Activated CD4-positive, alpha-beta memory T cell treated with anti-CD3 and anti-CD28 coated beads for 36 hours (primary cell): ENCODE measurements at places on chromosomes 1 and 21. TPM values are rescaled to one million over a fixed set of nuclear protein-coding genes. Genes with fewer than 3 reads are reported as not detected.
A peak's percentile ranks its signal among the peaks of the same experiment; 100 is the strongest.

- H3K36me3 ChIP-seq = peaks cover 10% of the 10 kb centered on the region
- no peak overlapping the region for H3K4me3 ChIP-seq
- no peak overlapping the region for H3K27ac ChIP-seq
- DNase-seq = no peak
- H3K27me3 ChIP-seq = no peaks in the 10 kb centered on the region
- H3K4me1 ChIP-seq = peaks cover 26% of the 10 kb centered on the region
Measured at GRCh38 chr1:167426716-167427115, 91.6 kb downstream of the CD247 start.

HSPG2 gene
- 3.7 TPM for total RNA-seq

- H3K4me3 ChIP-seq = peak overlapping the region; percentile 41
- H3K27me3 ChIP-seq = no peaks in the 10 kb centered on the region
- H3K27ac ChIP-seq = peak overlapping the region; percentile 96
- DNase-seq = no peak
- H3K36me3 ChIP-seq = peaks cover 48% of the 10 kb centered on the region
- peaks cover 83% of the 10 kb centered on the region for H3K4me1 ChIP-seq
Measured at GRCh38 chr1:228088586-228089498, 6.3 kb downstream of the ARF1 start.

- peak overlapping the region; percentile 69 for H3K4me3 ChIP-seq
- H3K27me3 ChIP-seq = no peaks in the 10 kb centered on the region
- no peak for DNase-seq
- H3K36me3 ChIP-seq = peaks cover 45% of the 10 kb centered on the region
Measured at GRCh38 chr1:110878993-110879392, 6.0 kb downstream of the CD53 start.

DYNLT4 gene
- total RNA-seq = 0.40 TPM

AIRE gene
- not detected for total RNA-seq

DNA sequence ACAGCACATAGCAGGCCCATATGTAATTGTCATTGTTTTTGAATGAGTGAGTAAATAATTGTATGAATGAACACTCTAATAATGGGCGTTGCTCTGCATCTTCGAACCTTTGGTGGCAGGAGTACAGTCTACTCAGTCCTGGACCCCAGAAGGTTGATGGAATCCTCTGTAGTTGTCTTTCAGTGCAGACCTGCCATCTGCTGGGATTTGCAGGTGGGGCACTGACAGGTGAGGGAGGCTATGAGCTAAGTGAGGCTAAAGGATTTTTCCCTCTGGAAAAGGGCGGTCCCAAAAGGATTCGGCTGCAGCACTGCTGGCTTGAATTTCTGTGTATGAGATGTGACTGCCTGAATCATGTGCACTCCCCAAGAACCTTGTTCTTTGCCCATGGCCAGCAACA lies 53.4 kb downstream of the PLXNA2 start:
- H3K4me1 ChIP-seq = peaks cover 10% of the 10 kb centered on the region
- no peak overlapping the region for H3K4me3 ChIP-seq
- no peaks in the 10 kb centered on the region for H3K36me3 ChIP-seq
- no peak overlapping the region for H3K27ac ChIP-seq
- H3K27me3 ChIP-seq = peaks cover under 1% of the 10 kb centered on the region

- H3K27me3 ChIP-seq = no peaks in the 10 kb centered on the region
- no peak overlapping the region for H3K4me3 ChIP-seq
- no peak for DNase-seq
- H3K4me1 ChIP-seq = no peaks in the 10 kb centered on the region
Measured at GRCh38 chr1:226584164-226584563, 35.6 kb downstream of the STUM start.

GABRD gene
- not detected for total RNA-seq

TFAP2E gene
- 0.76 TPM for total RNA-seq

DNA sequence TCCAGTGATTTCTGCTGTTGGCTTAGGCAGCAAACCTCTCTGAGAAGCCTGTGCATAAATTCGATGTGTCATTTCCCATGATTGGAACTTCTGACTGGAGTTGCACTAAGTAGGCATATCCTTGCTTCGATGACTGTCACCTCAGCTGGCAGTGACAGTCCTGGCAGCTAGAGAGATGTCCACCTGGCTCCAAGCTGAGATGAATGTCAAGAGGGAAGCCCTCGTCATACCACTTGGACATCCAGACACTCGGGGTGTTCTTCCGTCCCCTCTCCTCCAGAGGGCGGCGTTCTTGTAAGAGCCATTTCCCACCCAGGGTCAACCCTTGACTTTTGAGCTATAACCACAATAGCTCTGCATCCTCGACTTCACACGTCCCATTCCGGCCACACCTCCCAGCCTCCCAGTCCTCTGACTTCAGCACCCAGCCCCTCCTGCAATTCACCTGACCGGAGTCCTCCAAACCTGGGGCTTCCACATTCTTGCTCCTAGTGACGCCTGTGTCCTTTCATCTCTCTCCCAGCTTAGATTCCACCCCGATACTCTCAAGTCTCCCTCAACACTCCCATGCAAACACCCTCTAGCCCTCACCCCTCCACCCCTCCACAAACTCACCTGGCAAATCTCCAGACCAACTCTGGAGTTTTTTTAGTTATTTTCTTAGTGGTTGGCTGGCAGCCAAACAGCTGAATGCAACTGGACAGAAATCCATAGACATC lies 17.3 kb downstream of the CA6 start:
- H3K27ac ChIP-seq = peak overlapping the region; percentile 52
- no peak overlapping the region for H3K4me3 ChIP-seq
- no peaks in the 10 kb centered on the region for H3K27me3 ChIP-seq
- peaks cover 64% of the 10 kb centered on the region for H3K4me1 ChIP-seq

- H3K27me3 ChIP-seq = peaks cover 14% of the 10 kb centered on the region
- peaks cover 5% of the 10 kb centered on the region for H3K4me1 ChIP-seq
- peaks cover 3% of the 10 kb centered on the region for H3K36me3 ChIP-seq
- no peak overlapping the region for H3K27ac ChIP-seq
Measured at GRCh38 chr21:25350056-25350455, 257.2 kb downstream of the MRPL39 start.

DNA sequence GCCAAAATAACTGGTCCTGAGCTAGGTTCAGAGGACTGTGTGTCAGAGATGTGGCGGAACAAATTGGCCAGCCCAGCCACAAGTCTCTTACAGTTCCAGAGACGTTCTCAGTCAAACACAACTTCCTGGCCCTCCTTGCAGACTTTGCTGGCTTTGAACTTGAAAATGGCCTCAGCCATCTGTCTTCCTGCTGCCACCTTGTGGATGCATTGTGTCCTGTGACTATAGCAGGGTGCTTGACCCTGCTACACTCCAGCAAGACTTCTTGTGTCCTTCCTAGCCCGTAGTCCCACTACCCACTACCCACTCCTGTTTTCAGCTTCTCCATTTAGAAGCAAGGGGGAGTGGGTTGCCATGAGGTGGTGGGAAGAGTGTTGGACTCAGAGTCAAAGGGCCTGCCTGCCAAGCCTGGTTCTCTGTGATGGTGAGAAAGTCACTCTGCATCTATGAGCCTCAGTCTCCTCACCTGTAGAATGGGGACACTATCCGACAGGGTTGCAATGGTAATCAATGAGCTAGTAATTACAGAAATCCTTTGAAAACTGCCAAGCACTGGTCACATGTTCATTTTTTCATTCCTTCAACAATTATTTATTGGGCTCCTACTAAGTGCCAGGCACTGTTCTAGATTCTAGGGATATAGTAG lies 109.9 kb downstream of the IGSF21 start:
- no peaks in the 10 kb centered on the region for H3K36me3 ChIP-seq
- H3K27me3 ChIP-seq = peaks cover 6% of the 10 kb centered on the region
- H3K4me3 ChIP-seq = no peak overlapping the region
- H3K4me1 ChIP-seq = no peaks in the 10 kb centered on the region

GRCh38 chr1:30515755-30516484 lies 207.5 kb downstream of the MATN1 start:
- no peaks in the 10 kb centered on the region for H3K27me3 ChIP-seq
- no peak for DNase-seq
- H3K4me1 ChIP-seq = no peaks in the 10 kb centered on the region

- H3K36me3 ChIP-seq = no peaks in the 10 kb centered on the region
- H3K27ac ChIP-seq = no peak overlapping the region
- DNase-seq = no peak
- no peaks in the 10 kb centered on the region for H3K4me1 ChIP-seq
- no peak overlapping the region for H3K4me3 ChIP-seq
Measured at GRCh38 chr1:225834417-225835329, 24.7 kb downstream of the EPHX1 start.

PODN gene
- total RNA-seq = not detected
